MCF 10A (cell line): ENCODE measurements at places on chromosomes 3 and 15. TPM values are rescaled to one million over a fixed set of nuclear protein-coding genes. Genes with fewer than 3 reads are reported as not detected.

Gene SEMA5B
- total RNA-seq, result not detected in 2 replicates

Gene MRAS
- 5.2 and 7.0 TPM in 2 replicates for total RNA-seq

Gene C2CD4A
- 0.16 TPM in 1 of 2 replicates, not detected in the other for total RNA-seq

Gene RTP3
- total RNA-seq, result not detected in 2 replicates

Gene TRH
- total RNA-seq, result not detected in 2 replicates

Gene SCN11A
- 0.05 TPM in 1 of 2 replicates, not detected in the other for total RNA-seq

Gene KNG1
- total RNA-seq, result not detected in 2 replicates

Gene CMTM8
- 3.2 and 3.8 TPM in 2 replicates for total RNA-seq

Gene TRPM1
- total RNA-seq, result not detected in 2 replicates

Gene CASR
- not detected in 2 replicates for total RNA-seq

Gene GOLGA8O
- total RNA-seq, result 0.76 and 2.6 TPM in 2 replicates

Gene DNAJB8
- total RNA-seq, result not detected in 2 replicates

Gene CA12
- total RNA-seq, result 19.6 and 20.3 TPM in 2 replicates

Gene MCTP2
- 20.5 and 25.7 TPM in 2 replicates for total RNA-seq

Gene NPRL2
- total RNA-seq, result 21.1 and 22.1 TPM in 2 replicates

Gene SLC7A14
- total RNA-seq, result not detected in 2 replicates
